ENCODE measurements at places on chromosomes 13 and 19.

DNA sequence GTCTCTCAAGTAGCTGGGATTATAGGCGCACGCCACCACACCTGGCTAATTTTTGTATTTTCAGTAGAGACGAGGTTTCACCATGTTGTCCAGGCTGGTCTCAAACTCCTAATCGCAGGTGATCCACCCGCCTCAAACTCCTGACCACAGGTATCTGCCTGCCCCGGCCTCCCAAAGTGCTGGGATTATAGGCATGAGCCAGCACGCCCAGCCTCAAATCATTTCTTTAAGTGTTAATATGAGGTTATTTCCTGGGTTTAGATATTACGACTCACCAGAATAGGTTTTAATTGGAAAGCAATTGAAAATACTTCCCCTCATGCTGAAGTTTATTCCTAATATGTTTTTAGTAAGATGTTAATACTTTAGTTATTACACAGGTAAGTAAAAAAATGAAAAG, 144.5 kb downstream of the NUFIP1 start:
- no peak for DNase-seq

- DNase-seq, result no peak
Measured at GRCh38 chr19:2226840-2227360, 9.2 kb downstream of the PLEKHJ1 start.

DNA sequence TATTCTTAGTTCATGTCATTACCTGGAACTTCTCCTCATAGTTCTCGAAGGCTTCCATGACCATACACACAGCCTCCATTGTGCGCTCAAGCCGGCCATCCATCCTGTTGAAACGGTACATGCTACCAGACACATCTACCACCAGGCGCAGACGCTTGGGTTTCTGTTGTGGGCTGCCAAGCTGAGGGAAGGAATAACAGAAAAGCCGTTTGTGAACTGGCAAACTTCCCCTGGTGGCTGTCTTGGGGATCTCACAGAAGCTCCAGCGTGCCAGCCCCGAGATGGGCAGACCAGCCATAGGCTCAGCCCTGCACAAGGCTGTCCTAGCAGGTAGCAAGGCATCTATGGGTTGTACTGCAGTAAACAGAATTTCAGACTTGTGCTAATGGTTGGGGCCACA, 130.1 kb downstream of the RGCC start:
- no peak for DNase-seq

DNA sequence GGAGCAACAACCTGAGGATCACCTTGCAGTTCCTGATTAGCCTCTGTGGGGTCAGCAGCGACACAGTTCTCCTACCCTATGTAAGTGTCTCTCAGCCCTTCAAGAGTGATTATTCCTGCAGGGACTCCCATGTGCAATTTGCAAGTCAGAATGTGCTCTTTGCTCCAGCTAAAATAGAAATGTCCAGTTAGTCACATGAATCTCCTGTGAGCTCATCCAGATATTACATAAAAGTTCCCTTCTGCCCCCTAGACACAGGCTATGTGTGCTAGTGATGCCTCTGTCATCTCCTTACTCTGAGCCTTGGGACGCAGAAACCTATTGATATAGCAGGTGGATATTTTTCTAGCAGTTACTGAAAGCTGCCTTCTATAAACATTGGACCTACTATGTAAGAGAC, 105.5 kb downstream of the ZAR1L start:
- no peak for DNase-seq

DNA sequence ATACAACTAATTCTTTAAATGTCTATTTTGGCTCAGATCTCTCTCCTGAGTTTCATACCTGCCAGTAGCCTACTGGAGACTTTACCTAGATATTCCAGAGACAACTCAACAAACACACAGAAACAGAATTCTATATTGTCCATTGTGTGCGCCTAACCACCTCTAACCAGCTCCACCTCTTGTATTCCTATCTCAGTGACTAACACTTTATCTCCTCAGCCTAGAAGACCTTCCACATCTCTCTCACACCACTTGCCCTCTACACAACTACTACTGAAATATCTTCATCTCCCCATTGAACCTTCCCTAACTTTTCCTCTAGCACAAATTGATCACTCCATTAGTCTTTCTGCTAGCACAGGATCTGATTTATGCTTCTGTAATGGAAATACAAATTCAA, 6.7 kb downstream of the VWA8 start:
- DNase-seq, result no peak

DNA sequence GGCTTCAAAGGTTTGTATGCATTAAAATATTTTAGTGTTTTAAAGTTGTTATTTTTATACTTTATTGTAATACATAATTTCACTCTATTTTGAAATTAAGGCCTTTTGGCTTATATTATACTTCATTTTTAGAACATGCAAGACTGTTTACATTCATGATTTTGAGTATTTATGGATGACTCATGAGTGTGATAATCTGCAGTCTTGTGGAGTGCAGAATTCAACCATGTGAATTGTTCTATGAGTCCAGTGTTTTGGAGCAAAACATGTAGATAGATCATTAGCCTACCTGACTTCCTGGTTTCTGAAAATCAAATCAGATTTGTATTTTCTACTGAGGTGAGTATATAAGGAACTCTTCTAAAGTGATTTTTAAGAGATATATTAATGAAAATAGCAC, 241.8 kb downstream of the PCCA start:
- DNase-seq, result no peak

DNA sequence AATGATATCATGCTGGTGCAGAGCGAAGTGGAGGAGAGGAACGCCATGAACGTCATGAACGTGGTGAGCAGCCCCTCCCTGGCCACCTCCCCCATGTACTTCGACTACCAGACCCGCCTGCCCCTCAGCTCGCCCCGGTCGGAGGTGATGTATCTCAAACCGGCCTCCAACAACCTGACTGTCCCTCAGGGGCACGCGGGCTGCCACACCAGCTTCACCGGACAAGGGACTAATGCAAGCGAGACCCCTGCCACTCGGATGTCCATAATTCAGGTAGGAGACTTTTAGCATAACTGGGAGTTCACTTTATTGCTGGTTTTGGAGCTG, 3.3 kb downstream of the PCDH17 start:
- no peak for DNase-seq

- DNase-seq, result no peak
Measured at GRCh38 chr13:95477187-95477586, 75.3 kb upstream of the CLDN10 start.

DNA sequence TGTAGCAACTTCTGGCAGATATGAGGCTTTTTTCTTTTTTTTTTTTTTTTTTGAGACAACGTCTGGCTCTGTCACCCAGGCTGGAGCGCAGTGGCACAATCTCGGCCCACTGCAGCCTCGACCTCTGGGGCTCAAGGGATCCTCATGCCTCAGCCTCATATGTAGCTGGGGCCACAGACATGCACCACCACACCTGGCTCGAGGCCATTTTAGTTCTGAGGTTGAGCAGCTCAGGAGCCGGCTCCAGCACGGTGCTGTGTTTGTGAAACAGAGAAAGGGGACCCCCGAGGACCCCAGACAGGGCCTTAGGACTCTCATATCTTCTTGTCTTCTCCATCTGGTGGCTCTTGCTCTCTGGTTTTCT, 3.4 kb upstream of the FLT3LG start:
- DNase-seq, result no peak

GRCh38 chr13:40060296-40061007, 405.0 kb downstream of the COG6 start:
- DNase-seq, result no peak

DNA sequence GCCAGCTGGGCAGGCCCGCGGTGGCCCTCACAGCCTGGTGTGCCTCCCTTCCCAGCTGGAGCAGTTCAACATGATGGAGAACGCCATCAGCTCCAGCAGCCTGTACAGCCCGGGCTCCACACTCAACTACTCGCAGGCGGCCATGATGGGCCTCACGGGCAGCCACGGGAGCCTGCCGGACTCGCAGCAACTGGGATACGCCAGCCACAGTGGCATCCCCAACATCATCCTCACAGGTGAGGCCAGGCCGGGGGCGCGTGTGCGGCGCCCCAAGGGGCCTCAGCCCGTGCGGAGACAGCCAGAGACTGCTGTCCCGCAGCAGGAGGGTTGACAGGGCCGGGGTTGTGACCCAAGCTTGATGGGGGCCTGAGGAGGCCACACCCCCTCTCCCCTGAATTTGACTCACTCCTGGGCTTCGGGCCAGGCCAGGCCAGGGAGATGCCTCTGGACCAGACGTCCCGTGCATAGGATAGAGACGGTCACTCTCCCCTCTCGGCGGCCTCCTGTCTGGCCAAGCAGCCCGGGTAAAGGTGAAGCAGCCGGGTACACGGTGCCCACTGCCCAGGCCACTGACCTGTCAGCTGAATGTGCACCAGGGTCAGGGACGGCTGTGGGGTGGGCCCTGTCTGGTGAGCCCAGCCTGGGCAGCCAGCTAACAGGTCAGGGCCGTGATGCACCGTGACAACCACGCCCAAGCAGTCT, 15.4 kb downstream of the COMP start:
- peak; percentile 29 for DNase-seq

DNA sequence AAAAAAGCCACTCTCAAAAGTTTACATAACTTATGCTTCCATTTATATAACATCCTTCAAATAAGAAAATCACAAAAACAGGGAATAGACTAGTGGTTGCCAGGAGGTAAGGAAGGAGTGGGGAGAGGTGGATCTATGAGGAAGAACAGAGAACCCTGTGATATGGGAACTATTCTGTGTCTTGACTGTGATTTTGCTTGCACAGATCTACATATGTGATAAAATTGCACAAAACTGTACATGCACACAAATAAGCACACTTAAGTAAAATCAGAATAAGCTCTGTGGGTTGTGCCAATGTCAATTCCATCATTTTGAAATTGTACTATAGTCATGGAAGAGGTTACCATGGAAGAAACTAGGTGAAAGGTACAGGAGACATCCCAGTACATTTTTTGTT, 121.6 kb upstream of the SGCG start:
- DNase-seq, result no peak

- DNase-seq, result no peak
Measured at GRCh38 chr19:4589579-4590410, 30.3 kb upstream of the SEMA6B start.

- DNase-seq, result peak; percentile 39
Measured at GRCh38 chr19:47391510-47392223, 27.7 kb downstream of the MEIS3 start.

DNA sequence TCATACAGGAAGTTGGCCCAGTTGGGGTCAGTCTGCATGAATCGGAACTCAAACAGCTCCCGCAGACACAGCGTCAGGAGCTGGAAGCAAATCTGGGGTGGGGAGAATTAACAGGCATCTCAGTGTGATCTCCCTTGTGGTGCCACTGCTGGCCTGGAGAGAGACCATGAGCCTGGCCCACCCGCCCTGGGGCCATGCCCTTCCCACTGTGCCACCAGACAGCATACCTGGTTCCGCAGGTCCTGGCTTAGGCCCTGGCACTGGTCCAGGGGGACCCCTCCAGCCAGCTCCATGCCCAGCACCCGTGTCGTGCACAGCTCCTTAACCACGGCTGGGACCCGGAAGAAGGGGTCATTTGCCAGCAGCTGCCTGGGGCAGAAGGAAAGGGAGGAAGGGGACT, 9.6 kb upstream of the NUMBL start:
- no peak for DNase-seq

GRCh38 chr13:46468570-46469463, 81.8 kb upstream of the RUBCNL start:
- no peak for DNase-seq

- no peak for DNase-seq
Measured at GRCh38 chr19:33659835-33660234, 38.1 kb downstream of the CHST8 start.

DNA sequence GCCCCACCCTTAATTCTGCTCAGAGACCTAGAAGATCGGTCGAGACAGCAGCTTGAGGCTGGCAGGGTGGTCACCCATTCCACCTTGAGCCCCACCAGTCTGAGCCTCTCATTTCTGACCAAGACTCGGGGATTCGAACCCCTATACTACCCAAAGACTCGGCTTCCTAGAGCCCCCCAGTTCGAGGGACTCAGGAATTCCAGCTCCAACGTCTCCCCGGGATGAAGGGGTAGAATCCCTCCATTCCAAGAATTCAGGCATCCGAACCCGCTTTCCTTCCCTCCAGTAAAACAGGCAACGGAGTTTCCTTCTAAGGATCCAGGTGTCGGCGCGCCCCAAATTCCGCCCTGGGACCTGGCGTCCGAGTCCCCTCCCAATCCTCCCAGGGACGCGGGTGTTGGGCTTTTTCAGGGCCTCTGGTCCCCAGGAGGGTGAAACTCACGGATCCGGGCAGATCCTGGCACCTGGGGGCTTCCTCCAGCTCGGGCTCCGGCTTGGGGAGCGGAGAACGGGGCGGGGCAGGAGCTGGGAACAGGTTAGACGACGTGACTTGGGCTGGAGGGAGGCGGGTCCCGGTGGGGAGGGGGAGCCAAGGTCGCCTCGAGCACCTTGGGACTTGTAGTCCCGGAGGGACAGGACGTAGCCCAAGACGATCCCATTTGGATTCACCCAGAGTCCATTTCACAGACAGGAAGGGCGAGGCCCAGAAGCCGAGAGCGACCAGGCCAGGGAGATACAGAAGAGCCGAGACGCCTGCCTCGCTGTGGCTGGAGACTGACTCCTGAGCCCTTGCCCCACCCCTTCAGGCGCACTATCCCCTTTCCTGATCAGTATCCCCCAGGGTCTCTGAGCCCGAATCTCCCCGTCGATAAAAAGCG, at the start of gene PPP1R13L:
Gene PPP1R13L (minus strand): TSS at position 513 of the 878 bp plus-strand sequence. CDS start 6,751 bp downstream, outside the sequence.
- DNase-seq, result no peak

Data from HS-27A (cell line).